ENCODE measurements at places on chromosomes 12 and 14. TPM values are rescaled to one million over a fixed set of nuclear protein-coding genes. Genes with fewer than 3 reads are reported as not detected.

- DNase-seq = peak; percentile 71
These were observed 37.0 kb downstream of the RASAL1 start for GRCh38 chr12:113098441-113099028.

GRCh38 chr14:67570453-67570852 is 29.6 kb downstream of the PIGH start:
- DNase-seq = no peak

DNA sequence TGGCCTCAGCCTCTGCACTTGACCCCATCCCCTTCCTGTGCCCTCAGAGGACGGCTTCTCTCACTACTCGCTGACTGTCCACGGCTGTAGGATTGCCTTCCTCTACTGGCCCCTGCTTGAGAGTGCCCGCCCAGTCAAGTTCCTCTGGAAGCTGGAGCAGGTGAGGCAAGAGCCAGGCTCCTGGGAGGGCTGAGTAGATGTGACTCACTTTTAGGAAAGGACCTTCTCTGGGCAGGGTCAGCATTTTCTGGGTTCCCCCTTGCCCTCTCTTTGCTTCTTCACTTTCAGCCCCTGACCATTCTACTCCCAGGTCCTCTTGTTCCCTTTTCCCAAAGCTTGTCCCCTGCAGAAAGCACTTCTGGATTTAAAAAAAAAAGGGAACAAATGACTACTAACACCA is 7.7 kb downstream of the CLSTN3 start:
- no peak for DNase-seq

GRCh38 chr14:99654235-99654985 is 9.5 kb downstream of the HHIPL1 start:
- DNase-seq = no peak

PTGDR gene
- total RNA-seq = 0.38 TPM

- DNase-seq = no peak
These were observed 240.9 kb upstream of the DIO3 start for GRCh38 chr14:101320396-101320795.

GRCh38 chr14:100134586-100134985 is 24.9 kb downstream of the DEGS2 start:
- DNase-seq = no peak

- no peak for DNase-seq
These were observed 1.4 kb downstream of the BICDL1 start for GRCh38 chr12:119990382-119990874.

GLS2 gene
- 1.0 TPM for total RNA-seq

DNA sequence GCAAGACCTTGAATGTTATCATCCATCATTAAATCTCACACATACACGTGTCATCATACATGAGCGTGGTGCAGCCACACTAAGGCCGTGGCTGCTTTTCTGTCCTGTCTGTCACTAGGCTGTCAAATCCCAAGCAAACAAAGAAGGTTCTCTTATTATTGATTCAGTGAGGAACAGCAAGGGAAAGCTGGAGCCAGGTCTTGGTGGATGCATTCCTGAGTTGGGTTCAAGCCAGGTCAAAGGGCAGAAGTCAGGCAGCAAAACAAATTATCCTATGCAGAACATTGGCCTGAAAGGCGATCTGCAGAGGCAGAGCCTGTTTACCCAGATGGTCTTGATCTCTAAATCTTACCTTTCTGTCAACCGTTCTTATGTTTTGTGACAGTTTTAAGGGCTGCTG is 252.3 kb downstream of the NEDD1 start:
- no peak for DNase-seq

GRCh38 chr14:61498811-61499210 is 177.4 kb downstream of the PRKCH start:
- DNase-seq = no peak

DNA sequence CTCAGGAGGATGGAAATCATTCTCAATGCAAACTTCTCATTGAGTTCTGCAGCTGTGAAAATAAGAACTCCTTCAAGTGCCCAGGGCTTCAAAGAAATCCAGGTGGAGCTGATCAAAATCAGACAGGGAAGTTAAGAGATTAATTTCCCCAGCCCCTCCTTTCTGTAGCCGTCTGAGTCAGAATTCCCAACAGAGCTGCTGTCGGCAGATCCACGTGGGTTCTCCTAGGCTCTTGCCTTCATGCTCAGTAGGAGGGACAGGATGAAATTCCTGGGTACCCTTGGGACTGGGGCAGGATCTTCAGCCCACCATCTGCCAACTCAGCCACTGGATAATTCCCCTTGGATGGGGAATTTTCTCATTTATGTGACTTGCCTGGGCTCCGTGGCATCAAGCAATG is 13.3 kb downstream of the TGFB3 start:
- DNase-seq = no peak

DNA sequence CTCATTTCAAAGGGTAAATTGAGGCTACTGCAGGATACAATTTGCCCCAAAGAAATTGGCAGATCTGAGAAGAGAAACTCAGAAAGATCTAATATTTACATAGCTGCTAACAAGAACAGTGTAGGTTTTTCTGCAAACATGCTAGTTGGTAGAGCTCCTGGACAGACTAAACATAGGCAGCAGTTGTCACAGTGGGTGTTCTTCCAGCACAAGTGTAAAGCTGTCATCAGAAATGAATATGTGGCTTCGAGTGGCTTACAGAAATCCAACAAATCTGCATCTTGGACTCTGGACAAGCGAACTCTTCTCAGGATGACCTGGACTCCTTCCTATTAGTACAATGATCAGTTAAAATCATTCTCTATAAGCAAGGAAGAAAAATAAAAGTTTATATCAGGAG is 5.9 kb downstream of the CBX5 start:
- no peak for DNase-seq

All from thymus (tissue), 14 donors.